ENCODE measurements at places on chromosomes 4 and X.

- no peak for DNase-seq
Measured at GRCh38 chrX:152165033-152165743, 26.8 kb upstream of the MAGEA10 start.

DNA sequence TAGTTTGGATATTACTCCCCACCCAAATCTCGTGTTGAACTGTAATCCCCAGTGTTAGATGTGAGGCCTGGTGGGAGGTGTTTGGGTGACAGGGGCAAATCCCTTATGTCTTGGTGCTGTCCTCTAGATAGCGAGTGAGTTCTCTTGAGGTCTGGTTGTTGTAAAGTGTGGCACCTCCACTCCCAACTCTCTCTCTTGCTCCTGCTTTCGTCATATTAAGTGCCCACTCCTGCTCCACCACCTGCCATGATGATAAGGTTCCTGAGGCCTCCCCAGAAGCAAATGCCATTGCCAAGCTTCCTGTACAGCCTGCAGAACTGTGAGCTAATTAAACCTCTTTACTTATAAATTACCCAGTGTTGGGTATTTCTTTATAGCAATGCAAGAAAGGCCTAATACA, 944.3 kb downstream of the ADGRL3 start:
- no peak for DNase-seq

GRCh38 chrX:12946838-12947544, 27.9 kb upstream of the TMSB4X start:
- peak; percentile 75 for DNase-seq

DNA sequence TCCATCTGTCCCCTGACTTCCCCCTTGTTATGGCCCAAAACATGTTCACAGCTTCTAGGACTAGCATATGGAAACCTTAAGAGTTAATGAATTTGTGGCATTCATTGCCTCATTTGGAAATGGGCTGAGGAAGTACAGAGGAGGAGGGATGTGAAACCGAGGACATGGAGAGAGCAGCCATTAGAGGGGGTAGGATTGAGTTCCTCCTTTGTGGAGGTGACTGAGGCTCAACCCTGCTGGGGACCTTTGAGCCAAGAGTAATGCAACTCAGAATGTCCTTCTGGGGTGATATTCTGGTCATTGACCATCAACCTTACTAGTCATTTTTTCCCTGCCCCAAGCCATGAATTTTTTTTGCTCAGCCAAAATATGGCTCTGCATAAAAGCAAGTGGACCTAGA, 109.4 kb downstream of the ZNF518B start:
- DNase-seq = no peak

DNA sequence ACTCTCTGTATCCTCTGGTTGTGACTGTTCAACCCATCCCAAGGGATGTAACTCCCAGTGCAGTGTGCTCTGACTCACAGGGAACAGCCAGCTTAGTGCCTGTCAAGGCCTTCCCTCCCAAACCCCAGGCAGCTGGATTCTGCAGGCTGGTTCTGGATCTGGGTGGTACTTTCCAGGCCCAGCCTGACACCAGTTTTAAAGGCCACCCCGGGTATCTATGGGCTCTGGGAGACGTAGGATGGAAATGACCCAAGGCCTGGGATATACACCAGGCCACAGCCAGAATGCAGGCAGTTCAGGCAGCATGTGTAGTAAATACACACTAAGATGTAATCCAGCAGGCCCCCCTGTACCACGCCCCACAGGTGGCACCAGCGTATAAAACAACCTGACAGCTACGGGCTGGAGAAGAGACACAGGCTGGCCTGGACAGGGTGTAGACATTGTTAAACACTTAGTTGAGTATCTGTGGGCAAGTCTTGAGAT, 64.2 kb downstream of the SPINK2 start:
- DNase-seq = peak; percentile 32

DNA sequence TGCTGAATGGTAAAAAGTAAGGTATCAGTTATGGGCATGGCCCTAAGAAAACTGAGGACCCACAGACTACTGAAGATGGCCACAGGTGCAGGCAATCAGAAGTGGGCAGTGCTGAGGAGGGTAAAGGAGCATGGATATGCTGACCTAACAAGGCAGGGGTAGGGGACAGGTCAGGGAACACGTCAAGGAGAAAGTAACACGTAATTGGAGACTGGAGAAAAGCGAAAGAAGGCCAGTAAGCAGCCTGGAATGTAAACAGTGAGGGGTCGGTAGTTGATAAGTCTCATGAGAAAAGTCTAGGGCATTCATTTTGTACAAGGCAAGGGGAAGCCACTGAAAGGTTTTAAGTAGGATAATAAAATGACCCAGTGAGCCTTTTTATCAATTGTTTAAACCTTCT, 153.3 kb downstream of the PRDM5 start:
- DNase-seq = no peak
